RPMI7951 (cell line): ENCODE measurements at places on chromosomes 3 and 15. TPM values are rescaled to one million over a fixed set of nuclear protein-coding genes. Genes with fewer than 3 reads are reported as not detected.

Gene KLHL40
- not detected in 2 replicates for total RNA-seq

Gene RSL24D1
- total RNA-seq, result 127 and 143 TPM in 2 replicates

Gene DPPA4
- 0.10 and 0.60 TPM in 2 replicates for total RNA-seq

Gene STAB1
- under 0.01 TPM in 2 replicates for total RNA-seq

Gene DUOXA1
- total RNA-seq, result not detected in 2 replicates

Gene TEX55
- not detected in 2 replicates for total RNA-seq

Gene NME9
- not detected in 2 replicates for total RNA-seq
